ENCODE measurements at places on chromosomes 5 and 9.
A peak's percentile ranks its signal among the peaks of the same experiment; 100 is the strongest.

DNA sequence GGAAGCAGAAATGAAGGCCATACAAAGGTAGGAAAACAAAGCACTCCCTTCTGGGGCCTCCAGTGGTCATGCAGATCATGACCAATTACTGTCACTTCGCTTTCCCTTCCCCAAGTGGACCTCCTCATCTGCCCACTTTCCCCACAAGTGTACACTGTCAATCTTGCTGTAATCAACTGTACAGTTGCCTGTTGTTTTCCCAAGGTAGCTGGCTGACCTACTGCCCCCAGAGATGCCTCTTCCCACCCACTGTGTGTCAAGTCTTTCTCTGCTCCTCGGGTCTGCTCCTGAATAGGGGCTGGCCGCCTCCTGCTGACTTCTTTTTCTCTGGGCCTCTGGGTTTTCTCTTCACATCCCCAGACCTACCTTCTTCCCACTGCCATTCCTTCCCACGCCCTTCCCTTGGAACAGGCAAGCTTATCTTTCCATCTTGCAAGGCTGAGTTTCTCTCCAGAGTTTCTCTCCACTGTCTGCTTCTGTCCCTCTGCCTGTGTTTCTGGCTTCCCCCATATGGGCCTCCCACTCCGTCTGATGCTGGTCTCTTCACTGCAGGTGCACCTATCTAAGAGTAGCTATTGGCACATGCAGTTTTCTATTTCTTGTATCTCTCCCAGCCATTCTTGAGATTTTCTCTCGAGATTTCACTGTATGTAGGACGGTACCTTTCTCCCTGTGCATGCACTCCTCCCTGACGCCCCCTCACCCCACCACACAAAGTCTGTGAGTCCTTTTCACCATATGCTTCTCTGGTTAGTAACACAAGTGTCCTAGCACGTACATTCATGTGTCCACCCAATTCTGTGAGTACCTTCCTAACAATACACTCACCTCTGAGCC lies 2.4 kb downstream of the ELL2 start:
- DNase-seq: no peak

GRCh38 chr9:93134740-93135444 lies 841 bp upstream of the NINJ1 start:
- no peak for DNase-seq

GRCh38 chr5:90169078-90169477 lies 240.5 kb downstream of the CETN3 start:
- DNase-seq: no peak

- no peak for DNase-seq
These were observed 15.1 kb downstream of the RICTOR start for GRCh38 chr5:39059064-39059463.

DNA sequence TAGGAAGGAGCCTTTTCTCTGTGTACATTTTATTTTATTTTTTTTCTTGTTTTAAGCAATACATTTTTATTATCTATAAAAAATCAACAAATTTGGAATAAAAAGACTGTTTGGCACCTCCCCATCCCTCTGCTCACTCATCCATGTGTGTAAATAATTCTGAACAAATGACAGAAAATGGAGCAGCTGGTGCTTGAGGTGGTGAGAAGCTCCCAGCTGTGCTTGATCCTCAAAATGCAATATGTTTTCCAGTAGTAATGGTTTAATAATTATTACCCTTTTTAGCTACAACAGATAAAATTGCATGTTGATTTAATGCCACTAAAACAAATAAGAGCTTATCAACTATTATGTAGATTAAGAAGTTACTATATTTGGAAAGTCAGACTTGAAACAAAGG lies 132.5 kb downstream of the CDH18 start:
- no peak for DNase-seq

- no peak for DNase-seq
These were observed 26.7 kb downstream of the SRFBP1 start for GRCh38 chr5:121988488-121988887.

DNA sequence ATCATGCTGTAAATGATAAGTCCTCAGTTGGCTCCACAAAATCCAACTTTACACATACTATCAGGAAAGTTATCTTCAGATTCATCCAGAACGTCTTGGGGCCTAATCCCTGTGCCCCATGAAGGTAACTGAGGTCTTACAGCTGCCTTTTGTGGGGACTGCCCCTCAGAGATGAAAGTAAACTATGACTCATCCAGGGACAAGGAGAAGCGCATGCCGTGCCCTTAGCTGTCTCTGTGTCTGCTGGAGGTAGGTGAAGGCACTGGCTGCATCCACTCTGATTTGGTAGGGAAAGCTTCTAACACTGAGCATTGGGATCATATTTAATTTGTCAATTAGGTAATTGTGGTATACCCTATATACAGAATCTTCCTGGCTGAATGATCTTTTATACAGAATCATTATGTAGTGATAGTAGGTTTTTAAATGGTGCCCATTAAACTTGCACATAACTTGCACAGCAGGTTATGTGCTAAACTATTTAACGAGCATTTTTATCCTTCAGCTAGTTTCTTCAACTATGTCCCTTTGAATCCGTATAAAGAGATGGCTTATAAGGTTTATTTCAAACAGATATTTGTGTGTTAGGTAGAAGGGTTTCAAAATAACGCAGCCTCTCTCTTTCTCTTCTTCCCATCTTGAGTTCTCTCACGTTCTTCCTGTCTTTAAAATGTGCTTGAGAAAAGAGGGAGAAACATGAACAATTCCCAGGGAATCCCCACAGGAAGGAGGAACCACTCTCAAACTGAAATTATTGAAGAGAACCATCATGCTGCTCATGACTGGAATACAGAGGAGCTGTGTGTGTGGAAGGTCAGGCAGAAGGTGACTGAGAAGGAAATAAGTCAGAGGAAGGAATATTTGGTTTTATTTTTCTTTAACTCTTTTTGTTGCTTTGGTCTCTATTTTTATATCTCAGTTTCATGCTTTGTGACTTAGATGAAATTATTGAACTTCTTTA lies 250.9 kb downstream of the CD180 start:
- no peak for DNase-seq

DNA sequence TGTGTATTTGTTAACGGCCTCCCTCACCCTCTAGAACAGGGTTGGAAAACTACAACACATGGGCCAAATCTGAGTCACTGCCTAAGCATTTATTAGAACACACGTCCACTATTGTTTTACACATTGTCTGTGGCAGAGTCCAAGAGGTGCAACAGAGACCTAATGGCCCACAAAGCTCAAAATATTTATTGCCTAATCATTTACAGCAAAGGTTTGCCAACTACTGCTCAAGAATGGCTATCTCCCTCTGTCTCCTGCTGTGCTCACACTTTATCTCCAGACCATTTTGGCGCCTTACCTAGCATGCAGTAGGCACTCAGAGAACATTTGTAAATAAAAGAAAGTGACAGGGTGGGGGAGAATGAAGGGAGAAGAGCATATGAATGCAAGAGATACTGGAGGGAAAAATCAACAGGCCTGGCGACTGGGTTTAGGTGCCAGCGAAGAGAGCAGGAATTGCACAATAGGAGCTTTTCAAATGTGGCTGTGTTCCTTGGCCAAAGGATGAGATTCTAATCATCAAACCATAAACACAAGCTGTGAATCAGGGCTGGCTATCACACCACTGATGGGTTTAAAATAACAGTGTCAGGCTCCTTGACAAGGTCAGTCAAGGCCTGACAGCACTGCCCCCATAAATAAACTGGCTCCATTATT lies 80.3 kb downstream of the EPB41L4A start:
- no peak for DNase-seq

DNA sequence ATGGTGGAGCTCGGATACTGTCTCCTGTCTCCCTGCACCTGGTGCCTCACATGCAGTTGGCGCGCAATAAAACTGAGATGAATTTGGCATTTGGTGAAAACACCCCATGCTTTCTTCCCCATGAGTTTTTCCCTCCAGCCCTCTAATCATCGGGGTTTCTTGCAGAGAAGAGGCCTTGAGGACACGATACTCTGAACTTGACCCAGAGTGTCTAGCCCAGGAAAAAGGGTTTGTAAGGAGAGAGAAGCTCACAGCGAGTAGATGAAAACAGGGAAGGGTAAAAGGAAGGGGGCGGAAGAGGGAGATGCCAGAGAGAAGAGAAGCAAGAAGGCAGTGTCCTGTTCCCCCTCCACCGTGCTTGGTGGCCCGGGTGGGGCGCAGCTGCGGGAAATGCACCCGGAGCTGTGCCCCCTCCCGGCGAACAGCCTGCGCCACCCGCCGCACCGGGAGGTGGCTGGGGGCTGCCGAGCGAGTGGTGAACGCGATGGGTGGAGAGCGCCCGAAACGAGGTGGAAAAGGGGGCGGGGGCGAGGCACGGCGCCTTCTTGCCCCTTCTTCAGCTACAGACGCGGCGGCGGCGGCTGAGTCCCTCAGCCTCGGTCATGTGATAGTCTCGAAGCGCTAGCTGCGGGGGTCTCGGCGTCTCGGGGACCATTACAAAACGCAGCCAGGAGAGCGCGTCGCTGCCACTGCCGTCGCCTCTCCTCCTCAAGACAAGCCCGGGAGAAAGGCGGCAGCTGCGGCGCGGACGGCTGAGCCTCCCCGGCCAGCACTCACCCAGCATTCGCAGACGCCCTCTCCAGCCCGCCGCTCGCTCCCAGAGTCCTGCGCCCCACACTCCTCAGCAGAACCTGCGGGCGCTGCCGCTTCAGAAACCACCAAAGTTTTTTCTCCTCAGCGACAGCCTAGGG lies 1.1 kb upstream of the FOXB2 start:
- peak; percentile 62 for DNase-seq
